ENCODE measurements at places on chromosomes 3 and 15. TPM values are rescaled to one million over a fixed set of nuclear protein-coding genes. Genes with fewer than 3 reads are reported as not detected.

GRCh38 chr3:62577153-62577552 is 203.8 kb upstream of the FEZF2 start:
- no peak for DNase-seq

The ADAMTS17 gene
- 5.2 TPM for total RNA-seq

The NLGN1 gene
- 2.0 TPM for total RNA-seq

GRCh38 chr3:24985668-24986067 is 442.4 kb upstream of the RARB start:
- DNase-seq: no peak

- no peak for DNase-seq
Observed at GRCh38 chr3:71361334-71361890, 222.1 kb downstream of the FOXP1 start.

GRCh38 chr15:85947936-85948335 is 131.7 kb upstream of the AGBL1 start:
- DNase-seq: no peak

DNA sequence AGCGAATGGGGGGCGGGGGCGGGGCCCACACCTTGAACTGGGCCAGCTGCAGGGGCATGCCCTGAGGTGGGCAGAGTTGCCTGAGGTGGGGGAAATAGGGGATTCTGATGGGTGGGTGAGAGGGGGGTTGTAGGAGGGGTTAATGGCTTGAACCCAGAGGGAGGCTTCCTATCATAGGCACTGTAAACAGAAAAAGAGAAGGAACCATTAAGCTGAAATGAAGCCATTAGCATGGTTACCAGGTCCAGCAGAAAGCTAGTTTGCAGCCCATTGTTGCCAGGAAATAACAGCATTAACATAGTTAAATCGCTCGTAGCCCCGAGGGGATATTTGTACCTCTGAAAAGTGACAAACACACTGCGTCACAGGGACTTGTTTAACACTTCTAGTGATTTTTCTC is 29.0 kb downstream of the ETV5 start:
- DNase-seq: no peak

- no peak for DNase-seq
Observed at GRCh38 chr3:188060840-188061544, 93.0 kb upstream of the LPP start.
